ENCODE measurements at places on chromosomes 4 and X.

DNA sequence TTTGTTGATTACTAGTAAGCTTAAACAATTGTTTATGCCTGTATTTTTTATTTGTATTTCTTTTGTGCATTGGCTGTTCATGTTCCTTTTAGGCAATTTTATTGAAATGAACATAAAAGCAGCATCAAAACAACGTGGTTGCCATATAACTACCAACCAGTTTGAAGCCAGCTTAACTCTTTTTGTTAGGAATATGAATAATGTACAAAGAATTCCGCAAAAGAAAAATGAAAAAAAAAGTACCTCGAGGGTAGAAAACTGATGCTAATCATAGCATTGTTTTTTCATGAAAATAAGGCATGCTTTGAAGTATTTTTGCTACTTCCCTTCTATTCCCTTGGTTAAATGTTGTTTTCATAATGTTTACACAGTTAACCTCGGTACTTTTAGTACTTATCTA, 1024.0 kb upstream of the SLIT2 start:
- DNase-seq: no peak

- no peak for DNase-seq
Observed at GRCh38 chrX:120753413-120754251, 122.0 kb downstream of the CT47B1 start.

GRCh38 chr4:123471655-123472369, 75.2 kb downstream of the SPRY1 start:
- DNase-seq: no peak

GRCh38 chr4:118760493-118760892, 75.3 kb downstream of the METTL14 start:
- DNase-seq: no peak

DNA sequence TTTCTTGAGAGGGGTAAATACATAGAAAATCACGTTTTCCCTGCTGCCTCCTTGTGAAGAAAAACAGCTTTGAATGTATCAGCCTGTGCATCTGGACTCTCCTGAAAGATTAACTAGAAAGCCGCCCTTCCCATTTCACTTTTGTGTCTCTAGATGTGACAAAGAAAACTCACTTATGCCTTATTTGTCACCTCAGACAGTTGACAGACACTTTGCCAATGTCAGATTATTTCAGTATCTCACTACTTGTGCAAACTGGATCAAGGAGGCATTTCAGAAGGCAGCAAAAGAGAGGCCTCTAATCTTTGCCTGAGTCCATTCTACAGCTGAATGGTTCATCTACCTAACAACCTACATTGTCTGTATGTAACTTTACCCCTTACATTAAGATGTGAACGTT, 754.9 kb downstream of the RPA4 start:
- DNase-seq: no peak

DNA sequence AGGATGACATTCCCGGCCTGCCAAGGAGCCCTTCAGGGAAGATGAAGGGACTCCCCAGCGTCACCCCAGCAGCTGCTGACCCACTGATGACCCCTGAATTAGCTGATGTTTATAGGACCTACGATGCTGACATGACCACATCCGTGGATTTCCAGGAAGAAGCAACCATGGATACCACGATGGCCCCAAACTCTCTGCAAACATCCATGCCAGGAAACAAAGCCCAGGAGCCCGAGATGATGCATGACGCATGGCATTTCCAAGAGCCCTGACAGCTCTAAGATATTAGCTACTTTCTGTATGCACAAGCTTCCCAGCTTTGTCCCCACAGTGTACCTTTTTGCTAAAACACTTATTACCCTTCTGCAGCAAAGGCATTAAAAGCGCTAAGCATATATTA, 14.4 kb downstream of the AMBN start:
- DNase-seq: no peak

- no peak for DNase-seq
Observed at GRCh38 chr4:92814677-92815076, 510.9 kb downstream of the GRID2 start.

DNA sequence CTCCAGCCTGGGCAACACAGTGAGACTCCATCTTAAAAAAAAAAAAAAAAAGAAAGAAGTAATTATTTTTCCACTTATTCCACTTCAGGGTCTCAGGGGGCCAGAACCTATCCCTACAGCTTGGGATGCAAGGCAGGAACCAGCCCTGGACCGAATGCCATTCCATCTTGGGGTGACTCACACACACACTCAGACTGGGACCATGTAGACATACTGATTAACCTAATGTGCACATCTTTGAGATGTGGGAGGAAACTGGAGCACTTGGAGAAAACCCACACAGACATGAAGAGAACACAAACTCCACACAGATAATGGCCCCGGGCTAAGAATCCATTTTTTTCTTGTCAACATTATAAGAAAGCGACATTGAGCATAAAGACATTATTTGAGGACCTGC, 132.5 kb downstream of the PTTG2 start:
- DNase-seq: no peak

DNA sequence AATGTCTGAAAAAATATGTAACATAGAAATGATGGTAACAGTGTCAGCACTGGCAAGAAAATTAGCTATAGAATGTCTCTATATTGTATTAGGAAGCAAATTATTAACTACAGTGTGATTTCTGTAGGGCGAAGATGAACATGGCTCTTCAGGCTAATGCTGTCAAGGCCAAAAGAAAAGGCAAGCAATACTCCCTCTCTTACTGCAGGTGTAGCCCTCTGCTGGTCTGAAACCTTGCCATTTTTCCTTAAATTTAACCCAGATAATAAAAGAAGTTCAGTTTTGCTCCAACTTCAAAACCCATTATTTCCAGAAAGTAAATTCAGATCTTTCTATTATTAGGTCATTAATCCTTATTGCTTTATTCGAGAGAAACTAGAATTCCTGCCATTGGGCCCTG, 215.9 kb downstream of the LRBA start:
- DNase-seq: no peak

DNA sequence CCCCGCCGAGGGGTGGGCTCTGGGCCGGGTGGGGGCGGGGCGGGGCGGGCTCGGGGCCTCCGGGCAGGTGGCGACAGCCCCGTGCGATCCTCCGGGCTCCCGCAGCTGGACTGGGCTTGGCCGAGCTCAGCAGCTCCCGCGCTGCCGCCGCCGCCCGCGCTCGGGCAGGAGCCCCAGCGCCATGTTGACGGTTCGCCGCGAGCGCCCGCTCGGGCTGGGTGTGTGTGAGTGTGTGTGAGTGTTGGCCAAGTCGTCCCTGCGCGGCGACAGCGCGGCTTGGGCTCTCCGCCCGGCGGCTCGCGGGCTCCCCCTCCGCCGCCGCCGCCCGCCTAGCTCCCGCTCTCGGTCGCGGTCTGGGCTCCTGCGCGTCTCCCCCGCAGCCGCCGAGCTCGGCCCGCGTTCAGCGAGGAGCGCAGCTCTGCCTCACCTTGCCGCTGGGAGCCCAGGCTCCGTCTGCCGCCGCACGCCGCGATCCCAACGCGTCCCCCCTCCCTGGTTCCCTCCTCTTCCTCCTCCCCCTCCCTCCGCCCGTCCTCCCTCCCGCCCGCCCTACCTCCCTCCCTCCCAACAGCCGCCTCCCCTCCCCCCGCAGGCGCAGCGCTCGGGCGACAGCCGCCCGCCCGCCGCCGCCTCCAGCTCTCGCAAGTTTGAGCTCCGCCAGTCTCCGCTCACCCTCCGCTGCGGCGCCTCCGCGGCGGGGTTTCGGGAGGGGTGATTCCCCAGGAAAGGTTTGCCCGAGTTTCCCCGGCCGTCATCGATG, at the start of gene BCOR:
Gene BCOR, minus strand, starts transcription at position 455 of the 760 bp plus-strand sequence. CDS start 20,029 bp downstream, outside the sequence.
- peak; percentile 81 for DNase-seq

GRCh38 chr4:86831262-86832130, 17.7 kb downstream of the SLC10A6 start:
- no peak for DNase-seq

DNA sequence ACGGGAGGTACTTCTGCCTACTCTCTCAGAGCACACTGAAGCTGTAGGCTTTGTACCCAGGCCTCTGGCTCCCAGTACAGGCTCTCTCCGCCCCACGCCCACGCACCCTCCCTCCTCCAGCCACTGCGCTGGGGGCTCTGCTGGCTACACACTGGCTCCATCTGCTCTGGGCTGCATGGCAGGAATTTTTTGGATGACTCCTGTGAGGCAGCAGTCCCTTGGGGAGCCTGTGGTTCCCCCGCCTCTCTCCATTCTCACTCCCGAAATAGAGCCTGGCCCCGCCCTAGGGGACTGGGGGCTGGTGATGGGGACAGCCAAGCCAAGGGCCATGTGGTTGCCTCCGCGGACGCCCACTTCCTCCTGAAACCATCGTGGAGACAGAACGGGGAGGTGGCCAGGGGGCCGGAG, 58.1 kb upstream of the ADRA2C start:
- DNase-seq: no peak

- no peak for DNase-seq
Observed at GRCh38 chr4:152771741-152772533, 7.6 kb downstream of the TIGD4 start.

DNA sequence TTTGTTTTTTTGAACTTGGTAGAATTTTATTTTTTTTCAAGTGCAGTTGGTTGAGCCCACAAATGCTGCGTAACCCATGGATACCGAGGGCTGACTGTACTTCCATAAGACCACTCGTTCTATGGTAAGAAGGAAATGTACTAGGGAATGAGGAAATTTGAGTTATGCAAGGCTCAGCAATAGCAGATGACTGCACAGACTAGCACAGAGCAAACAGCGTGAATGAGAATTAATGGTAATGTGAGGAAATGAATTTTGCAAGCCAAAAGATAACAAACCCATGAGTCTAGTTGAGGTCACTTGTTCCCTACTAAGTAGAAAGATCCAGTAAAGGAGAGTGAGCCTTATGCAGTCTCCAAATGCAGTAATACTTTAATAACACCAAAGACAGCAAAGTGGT, 17.4 kb downstream of the GSPT2 start:
- no peak for DNase-seq

- no peak for DNase-seq
Observed at GRCh38 chr4:76339364-76339763, 32.8 kb downstream of the STBD1 start.

- no peak for DNase-seq
Observed at GRCh38 chrX:70174754-70175153, 2.5 kb upstream of the DGAT2L6 start.

GRCh38 chr4:166422475-166422874, 549.4 kb downstream of the TLL1 start:
- no peak for DNase-seq

DNA sequence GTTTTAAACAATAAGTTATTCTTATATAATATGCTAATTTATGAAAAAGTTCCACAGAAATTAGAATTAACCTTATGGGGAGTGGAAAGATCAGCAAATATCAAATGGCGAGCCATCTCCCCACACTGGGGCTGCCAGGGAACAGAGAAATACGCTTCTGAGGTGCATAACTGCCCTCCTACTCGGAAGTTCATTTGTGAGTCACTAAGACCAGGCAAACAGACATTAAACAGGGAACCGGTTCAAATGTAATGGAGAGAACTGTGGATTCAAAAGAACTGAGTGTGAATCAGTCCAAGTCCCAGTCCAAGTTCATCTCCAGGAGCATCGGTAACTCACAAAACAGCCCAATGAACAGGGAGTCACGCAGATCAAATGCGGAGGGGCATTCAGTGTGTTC, 11.4 kb upstream of the S100G start:
- no peak for DNase-seq

DNA sequence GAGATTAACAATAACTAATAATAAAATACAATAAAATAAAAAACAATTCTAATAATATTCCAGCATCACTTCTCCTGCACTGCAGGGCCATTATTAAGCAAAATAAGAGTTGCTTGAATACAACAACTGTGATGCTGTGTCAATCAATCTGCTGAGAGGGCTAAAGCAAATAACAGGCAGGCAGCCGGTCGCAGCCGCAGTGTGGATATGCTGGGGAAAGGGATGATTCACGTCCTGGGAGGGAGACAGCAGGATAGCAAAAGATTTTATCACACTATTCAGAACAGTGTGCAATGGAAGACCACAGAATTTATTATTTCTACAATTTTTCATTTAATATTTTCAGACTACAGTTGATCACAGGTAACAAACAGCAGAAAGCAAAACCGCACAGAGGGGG, 76.5 kb upstream of the SMARCAD1 start:
- DNase-seq: no peak

DNA sequence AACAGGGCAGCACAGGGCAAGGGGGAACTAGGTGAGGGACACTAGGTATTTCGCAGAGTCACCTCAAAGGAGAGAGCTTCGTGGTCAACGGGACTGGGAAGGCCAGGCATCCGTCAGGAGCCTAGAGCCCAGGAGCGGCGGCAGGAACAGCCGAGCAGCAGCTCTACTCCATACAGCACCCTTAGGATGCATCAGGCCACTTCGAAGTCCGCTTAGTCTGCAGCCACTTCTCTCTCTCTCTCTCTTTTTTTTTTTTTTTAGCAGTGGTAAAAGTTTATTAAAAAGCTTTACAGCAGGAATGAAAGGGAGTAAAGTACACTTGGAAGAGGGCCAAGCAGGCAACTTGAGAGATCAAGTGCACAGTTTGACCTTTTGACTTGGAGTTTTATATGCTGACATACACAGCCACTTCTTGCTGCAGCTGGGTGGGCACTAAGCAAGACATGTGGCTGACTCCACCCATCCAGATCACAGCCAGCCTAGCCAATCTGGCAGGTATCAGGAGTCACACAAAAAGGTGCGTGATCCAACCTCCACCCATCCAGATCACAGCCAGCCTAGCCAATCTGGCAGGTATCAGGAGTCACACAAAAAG, 209.7 kb upstream of the RADX start:
- DNase-seq: no peak

DNA sequence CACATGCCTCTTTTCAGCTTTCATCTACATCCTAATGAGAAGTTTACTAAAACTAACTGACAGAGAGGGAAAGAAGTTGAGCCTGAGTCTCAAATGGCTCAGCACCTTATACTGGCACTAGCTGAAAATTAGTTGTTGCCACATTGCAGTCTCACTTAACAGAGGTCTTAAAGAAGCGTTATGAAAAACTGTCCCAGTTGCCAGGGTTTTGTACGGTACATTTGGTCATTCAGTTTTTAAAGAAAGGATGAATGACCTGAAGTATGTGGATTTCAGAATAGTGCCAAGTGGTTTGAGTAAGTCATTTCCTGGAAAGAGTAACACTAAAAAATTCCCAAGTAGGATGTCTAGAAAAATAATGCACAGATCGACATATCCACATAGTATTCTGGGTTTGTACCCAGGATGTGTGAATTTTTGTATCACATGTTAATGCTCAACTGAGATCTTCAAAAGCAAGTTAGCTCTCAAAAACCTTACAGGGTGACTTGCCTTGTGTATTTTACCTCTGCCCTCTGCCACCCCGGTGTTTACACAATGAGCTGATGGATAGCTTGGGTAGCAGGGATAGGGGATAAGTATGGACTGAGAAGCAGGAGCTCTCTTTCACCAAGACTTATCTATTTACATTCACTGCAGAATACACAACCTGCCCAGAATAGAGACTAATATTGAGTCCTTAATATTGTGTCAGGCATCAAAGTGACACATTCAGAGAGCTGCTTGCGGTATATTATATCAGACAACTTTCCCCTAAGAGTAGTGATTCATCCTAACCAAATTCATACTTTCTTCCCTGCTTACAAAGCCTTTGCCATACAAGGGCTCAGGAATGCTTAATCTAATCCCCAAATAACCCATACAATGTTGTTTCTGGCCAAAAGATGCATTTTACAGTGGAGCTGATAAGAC, 1075.7 kb upstream of the PABPC4L start:
- DNase-seq: no peak

Measured in CD4-positive, alpha-beta T cell treated with Interleukin-6 at 100 ng/mL for 8 hours (primary cell).